ENCODE measurements at places on chromosomes 6 and 20. TPM values are rescaled to one million over a fixed set of nuclear protein-coding genes. Genes with fewer than 3 reads are reported as not detected.

Gene BTN1A1
- total RNA-seq = not detected

Gene RNF182
- total RNA-seq = 0.19 TPM

Gene OTOR
- total RNA-seq = not detected

Gene BMP5
- 1.4 TPM for total RNA-seq

Gene SCRT2
- total RNA-seq = not detected
